ENCODE measurements at places on chromosomes 4 and X.

DNA sequence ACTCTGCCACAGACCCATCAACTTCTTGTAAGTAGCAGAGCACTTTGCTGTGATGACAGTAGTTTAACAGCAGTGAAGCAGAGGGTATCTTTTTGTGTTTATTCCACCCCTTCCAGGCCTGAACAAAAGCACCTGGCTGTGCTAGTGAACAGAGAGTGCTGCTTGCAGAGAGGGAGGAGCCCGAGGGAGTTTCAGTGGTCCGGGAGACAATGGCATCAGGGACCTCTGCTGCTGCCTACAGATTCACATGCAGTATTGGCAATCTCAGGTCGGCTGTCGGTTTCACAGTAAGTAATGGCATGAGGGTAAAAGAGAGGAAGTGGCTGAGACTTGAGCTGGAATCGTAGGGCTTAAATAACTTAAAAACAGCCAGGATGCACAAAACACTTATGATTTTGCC, 755.8 kb downstream of the RPA4 start:
- no peak for DNase-seq

DNA sequence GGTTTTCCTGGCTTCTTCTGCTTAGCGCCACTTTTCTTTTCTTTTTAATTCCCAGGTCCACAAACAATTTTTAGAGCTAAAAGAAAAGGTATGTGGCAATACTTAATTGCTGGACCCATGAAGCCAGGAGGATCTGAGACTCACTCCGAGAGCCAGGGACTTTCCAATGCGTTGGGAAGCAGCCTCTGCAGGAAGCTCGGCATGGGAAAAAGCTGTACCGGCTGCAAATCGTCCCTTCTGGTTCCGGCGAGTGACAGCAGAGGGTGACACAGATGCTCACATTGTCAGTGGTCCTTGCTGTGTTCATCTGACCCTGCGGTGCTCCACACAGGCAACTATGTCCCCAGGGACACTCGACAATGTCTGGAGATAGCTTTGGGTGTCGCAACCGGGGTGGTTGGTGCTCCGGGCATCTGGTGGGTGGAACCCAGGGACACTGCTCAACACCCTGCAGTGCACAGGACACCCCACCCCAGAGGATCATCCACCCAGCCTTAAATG, 164.0 kb downstream of the PRKX start:
- no peak for DNase-seq

- no peak for DNase-seq
Measured at GRCh38 chrX:146614663-146615478, 194.7 kb upstream of the CXorf51B start.

GRCh38 chr4:77045490-77045889, 30.3 kb downstream of the CCNI start:
- no peak for DNase-seq

DNA sequence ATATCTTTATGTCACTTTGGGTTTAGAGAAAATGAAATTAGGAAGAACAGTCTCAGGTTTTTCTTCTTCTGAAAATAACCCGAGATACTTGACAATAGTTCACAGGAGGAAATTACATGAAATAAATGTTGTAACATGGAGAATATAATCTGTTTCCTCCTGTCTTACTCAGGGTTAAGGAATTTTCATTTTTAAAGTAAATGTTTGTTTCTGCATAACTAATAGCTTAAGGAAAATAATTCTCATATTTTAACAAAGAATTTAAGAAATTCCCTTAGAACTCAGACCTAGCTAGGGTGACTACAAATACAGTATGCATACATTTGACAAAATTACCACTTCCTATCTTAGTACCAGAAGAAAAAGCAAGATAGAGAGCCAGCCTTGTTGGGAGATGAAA, 17.2 kb upstream of the SPRY1 start:
- DNase-seq, result no peak

Measured in CD4-positive, alpha-beta T cell treated with Interferon gamma for 1 hour (primary cell).